ENCODE measurements at places on chromosomes 5 and 9. TPM values are rescaled to one million over a fixed set of nuclear protein-coding genes. Genes with fewer than 3 reads are reported as not detected.

DNA sequence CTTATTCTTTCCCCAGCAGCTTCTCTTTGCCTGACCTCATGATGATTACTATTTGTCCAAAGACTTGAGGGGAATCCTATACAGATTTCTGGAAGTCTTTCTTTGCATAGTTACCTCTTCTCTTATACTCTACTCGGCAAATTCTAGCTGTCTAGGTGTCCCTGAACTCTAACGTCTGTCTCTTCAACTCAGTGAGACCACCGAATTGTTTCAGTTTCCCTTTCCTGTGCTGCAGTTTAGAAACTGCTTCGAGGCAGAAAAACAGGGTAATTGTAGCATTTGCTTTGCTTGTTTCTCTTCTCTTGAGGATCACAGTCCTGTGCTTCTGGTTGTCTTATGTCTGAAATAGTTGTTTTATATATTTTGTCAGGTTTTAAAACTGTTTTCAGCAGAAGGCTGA, 14.8 kb downstream of the LVRN start:
- H3K27me3 ChIP-seq = no peaks in the 10 kb centered on the region
- DNase-seq = peak; percentile 48
- H3K36me3 ChIP-seq = no peaks in the 10 kb centered on the region
- H3K27ac ChIP-seq = peak overlapping the region; percentile 42

Gene C9orf72
- total RNA-seq = 6.4 TPM

DNA sequence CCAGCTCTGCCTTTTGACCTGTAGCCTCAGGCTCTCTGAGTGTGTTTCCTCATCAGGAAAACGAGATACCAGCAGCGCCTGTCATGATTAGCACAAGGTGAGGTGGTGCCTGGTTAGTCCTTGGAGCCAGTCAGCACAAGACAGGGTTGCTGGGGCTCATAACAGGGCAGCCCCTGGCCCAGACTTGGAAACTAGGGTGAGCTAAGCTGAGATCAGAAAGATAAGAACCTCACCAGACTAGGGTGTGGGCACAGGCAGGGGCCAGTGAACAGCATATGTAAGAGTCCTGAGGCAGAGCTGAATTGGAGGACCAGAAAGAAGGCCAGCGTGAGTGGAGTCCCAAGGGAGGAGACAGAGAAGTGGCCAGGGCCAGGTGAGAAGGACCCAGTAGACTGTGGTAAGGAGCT, 42.7 kb upstream of the FUBP3 start:
- no peak overlapping the region for H3K27ac ChIP-seq
- H3K27me3 ChIP-seq = peaks cover 4% of the 10 kb centered on the region
- H3K4me1 ChIP-seq = no peaks in the 10 kb centered on the region
- H3K36me3 ChIP-seq = no peaks in the 10 kb centered on the region
- no peak overlapping the region for H3K4me3 ChIP-seq
- DNase-seq = no peak

DNA sequence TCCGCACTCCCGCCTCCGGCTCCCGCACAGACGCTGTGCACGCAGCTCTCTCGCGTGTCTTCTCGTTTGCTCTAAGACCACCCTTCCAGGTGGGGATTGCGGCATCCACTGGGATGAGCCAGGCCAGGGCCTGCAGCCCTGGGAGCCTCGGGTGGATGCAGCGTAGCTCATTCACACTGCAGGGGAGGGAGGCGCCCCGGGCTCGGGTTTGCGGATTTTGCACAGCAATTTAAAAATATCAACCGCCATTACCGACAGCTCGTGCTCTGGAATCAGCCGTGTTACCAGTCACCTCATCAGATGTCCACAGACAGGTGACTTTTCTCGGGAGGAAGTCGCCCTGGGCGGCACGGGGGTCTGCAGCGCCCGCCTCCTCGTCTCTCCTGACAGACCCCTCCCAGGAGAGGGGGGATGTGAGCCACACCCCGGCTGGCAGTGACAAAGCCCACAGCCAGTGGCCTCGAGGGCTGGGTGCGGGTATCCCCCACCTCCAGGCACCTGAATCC, 20.8 kb upstream of the SLC6A3 start:
- H3K4me3 ChIP-seq = no peak overlapping the region
- no peak for DNase-seq
- no peaks in the 10 kb centered on the region for H3K4me1 ChIP-seq
- H3K27ac ChIP-seq = no peak overlapping the region
- H3K27me3 ChIP-seq = no peaks in the 10 kb centered on the region

Gene PCDHGB3
- 0.23 TPM for total RNA-seq

DNA sequence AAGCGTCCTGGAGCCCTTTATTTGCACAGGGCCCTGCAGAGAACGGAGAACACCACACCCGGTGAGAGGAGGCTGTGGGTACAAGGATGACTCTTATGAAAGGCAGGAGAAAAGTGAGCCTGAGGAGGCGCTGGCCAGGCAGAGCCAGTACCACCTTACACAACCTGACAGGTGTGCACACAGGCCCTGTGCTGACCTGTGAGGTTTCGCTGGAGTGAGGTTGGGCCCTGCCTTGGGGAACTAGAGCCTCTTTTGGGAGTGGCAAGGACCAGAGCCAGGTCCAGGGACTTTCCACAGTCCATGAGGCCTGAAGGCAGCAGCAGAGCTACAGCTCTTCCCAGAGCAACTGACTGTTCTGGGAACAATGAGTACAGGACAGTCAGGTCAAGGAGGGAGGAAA, 3.1 kb downstream of the SRD5A1 start:
- H3K4me1 ChIP-seq = peaks cover 2% of the 10 kb centered on the region
- no peak overlapping the region for H3K4me3 ChIP-seq
- no peak overlapping the region for H3K27ac ChIP-seq
- no peak for DNase-seq

DNA sequence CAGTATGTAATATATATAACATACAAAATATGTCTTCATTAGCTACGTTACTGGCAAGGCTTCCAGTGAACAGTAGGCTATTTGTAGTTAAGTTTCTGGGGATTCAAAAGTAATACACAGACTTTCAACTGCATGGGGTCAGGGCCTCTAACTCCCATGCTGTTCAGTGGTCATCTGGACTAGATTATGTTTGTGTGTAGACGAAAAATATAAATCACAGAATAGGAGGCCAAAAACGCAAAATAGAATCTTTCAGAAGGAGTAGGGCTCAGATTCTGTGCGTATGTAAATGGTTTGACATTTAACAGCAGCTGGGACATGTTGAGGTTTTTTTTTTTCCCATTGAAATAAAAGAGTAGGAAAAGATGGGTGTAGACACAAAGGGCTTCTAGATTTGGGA, 1048.7 kb upstream of the WWC1 start:
- H3K27ac ChIP-seq = no peak overlapping the region
- no peak for DNase-seq
- H3K27me3 ChIP-seq = no peaks in the 10 kb centered on the region
- no peaks in the 10 kb centered on the region for H3K4me1 ChIP-seq

DNA sequence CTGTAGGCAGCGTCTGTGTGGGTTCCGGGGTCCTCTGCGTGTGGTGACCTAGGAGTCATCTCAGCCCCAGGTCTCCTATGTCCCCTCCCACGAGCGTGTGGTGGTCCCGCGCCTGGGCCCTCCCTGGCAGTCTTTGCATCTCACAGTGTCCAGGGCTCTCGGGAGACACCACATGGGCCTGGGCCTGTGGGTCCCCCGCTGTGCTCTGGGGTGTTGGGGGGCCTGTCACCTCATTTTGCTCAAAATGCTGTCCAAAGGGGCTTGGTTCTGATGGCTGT, 27.1 kb downstream of the CEP72 start:
- no peak for DNase-seq
- peaks cover 5% of the 10 kb centered on the region for H3K4me1 ChIP-seq
- H3K27ac ChIP-seq = no peak overlapping the region
- H3K27me3 ChIP-seq = no peaks in the 10 kb centered on the region
